ENCODE measurements at places on chromosomes 7 and 10. TPM values are rescaled to one million over a fixed set of nuclear protein-coding genes. Genes with fewer than 3 reads are reported as not detected.

GRCh38 chr10:96044736-96045135, 1.4 kb downstream of the CCNJ start:
- peak; percentile 62 for DNase-seq

DNAJC12 gene
- total RNA-seq, result 1.3 TPM

DNA sequence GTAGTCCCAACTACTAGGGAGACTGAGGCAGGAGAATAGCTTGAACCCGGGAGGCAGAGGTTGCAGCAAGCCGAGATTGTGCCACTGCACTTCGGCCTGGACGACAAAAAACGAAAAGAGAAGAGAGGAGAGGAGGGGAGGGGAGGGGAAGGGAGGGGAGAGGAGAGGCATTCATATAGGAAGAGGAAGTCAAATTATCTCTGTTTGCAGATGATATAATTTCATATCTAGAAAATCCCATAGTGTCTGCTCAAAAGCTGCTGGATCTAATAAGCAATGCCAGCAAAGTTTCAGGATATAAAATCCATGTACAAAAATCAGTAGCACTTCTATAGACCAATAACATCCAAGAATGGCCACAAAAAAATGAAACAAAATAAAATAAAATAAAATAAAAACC, 120.3 kb downstream of the LMBR1 start:
- DNase-seq, result no peak

GRCh38 chr7:142303650-142304049, 45.8 kb upstream of the PRSS58 start:
- DNase-seq, result no peak

- DNase-seq, result no peak
Measured at GRCh38 chr7:140013676-140014075, 49.1 kb downstream of the PARP12 start.

Measured in fibroblast of villous mesenchyme (primary cell).